ENCODE measurements at places on chromosomes 3 and 15.

DNA sequence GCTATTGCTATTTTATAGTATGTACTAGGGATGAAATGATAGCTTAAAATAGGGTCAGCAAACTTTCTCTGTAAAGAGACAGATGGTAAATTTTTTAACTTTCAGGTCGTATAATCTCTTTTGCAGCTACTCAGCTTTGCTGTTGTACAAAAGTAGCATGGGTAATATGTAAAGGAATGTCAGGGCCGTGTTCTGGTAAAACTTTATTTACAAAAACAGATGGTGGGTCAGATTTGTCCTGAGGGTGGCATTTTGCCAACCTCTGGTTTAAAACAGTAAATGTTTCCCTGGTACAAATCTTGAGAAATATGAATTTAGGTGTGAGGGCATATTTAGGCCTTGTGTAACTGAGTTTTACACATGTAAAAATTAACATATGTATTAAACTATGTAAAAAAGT, 18.6 kb downstream of the NMD3 start:
- DNase-seq, result peak; percentile 29

DNA sequence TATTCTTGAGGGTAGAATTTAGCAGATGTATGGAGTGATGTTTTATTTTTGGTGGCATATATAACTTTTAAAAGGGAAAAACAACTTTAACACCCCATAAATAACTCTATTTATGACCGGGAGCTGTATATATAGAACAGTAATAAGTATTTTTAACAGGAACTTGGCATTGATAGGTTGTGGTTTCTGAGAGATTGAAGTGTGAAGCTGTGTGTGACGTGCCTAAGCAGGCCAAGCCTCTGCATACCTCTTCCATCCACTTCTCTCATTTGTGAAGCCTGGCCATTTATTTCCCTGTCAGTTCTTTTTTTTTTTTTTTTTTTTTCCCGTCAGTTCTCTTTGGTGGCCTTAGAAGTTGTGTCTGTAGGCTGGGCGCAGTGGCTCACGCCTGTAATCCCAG, 23.0 kb downstream of the RBM5 start:
- no peak for DNase-seq

GRCh38 chr3:178084938-178085816, 451.1 kb upstream of the KCNMB2 start:
- peak; percentile 98 for DNase-seq

- no peak for DNase-seq
Observed at GRCh38 chr15:59259137-59259943, 52.7 kb downstream of the LDHAL6B start.

GRCh38 chr3:119792270-119792669, 10.4 kb downstream of the NR1I2 start:
- no peak for DNase-seq

GRCh38 chr3:180119567-180119966, 82.8 kb upstream of the PEX5L start:
- no peak for DNase-seq

DNA sequence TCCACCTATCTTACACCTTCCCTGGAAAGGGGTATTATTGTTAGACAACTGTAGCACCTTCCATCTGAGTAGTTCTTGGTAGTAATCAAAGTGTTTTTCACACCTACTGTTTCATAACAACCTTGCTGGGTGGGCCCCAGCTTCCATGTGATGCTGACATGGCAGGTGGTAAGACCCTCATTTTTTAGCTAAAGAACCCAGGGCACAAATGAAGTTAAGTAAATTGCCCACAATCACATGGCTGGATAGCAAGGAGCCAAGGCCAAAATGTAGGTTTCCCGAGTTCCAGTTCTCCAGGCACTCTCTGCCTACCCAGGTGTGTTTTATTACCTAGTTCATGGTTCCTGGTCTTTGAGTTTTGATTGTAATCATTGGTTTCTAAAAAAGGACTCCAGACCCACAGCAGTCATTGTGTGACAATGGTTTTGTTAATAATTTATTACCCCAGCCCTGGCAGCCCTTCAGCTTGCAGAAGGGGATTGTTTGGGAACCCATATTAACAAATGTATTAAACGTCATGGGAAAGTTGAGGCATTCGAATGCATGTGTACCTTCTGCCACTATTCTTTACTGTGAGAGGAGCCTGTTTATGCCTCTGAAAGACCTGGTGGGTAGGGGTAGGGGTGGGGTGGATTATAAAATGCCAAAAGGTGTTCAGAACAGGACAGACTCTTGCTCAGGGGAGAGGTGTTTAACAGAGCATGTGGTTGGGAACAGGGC, 222.2 kb upstream of the BHLHE40 start:
- no peak for DNase-seq

GRCh38 chr3:77319711-77320110, 279.8 kb downstream of the ROBO2 start:
- peak; percentile 57 for DNase-seq

- no peak for DNase-seq
Observed at GRCh38 chr3:169578381-169579024, 85.0 kb downstream of the MECOM start.

GRCh38 chr15:31084176-31084575, 17.3 kb downstream of the TRPM1 start:
- DNase-seq, result no peak

DNA sequence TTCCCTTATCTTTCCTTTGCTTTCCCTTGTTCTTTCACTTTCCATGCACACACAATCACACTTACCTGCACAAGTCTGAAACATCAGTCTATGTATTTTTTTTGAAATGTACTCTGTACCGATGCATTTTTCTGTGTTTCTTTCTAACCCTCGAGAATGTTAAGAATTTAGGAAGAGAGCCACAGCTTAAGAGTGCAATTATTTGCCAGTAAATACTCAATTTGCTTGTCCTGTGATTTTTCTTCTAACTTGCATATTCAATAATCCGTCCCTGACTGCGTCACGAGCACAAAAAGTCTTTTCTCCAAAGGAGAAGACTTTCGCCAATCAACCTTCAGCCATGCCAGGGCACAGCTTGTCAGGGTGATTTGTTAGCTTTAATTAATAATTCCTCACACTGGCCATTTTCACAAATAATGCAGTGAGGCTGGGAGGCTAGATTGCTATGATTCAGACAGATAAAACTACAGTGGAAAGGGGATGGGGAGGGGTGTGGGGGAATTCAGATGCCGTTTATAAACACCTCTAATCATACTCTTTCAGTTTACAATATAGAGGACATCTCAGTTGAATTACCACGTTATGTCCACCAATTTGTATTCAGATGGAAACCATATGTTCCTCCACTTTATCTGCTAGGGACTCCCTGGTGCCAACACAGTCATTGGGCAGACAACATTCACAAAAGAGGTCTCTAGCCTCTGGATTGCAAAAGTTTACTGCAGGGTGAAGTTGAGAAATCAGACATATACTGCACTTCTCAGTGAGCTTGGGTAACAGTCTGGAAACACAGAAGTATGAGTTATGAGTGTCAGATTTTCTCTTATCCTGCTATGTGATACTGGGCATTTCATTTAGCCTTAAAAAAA, 388.0 kb downstream of the ZBTB20 start:
- peak; percentile 83 for DNase-seq

DNA sequence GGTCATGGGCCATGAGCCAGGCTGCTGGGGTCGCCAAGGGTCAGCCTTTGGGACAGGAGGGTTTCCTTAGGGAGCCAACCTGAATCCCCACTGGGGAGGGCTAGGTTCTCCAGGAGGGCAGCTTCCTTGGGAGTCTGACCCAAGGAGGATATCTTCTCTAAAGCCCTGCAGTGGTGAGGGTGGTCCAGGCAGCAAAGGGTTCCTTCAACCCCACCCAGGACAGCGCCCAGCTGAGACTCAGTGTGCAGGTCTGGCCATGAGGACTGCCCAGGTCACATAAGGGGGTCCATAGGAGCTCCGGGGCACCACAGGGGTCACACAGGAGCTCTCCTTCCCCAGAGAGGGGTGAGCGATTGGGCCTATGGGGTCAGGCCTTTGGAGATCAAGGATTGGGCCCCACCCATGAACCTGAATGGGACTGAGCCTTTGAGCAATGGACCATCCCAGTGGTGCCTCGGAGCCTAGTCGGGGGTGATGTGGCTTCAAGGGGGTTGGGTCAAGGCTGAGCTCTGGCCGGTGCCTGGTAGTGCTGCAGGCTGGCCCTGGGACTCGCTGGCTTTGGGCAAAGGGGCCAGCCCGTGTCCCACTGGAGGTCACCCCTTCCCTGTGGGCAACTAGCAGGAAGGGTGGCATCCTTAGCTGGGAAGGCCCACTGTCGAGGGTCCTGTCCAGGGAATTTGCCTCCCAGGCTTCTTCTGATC, 216.5 kb downstream of the SNRPN start:
- DNase-seq, result no peak

GRCh38 chr15:77974416-77975331, 102.8 kb downstream of the TBC1D2B start:
- no peak for DNase-seq

All from choroid plexus epithelial cell (primary cell).